ENCODE measurements at places on chromosomes 7 and 10.

DNA sequence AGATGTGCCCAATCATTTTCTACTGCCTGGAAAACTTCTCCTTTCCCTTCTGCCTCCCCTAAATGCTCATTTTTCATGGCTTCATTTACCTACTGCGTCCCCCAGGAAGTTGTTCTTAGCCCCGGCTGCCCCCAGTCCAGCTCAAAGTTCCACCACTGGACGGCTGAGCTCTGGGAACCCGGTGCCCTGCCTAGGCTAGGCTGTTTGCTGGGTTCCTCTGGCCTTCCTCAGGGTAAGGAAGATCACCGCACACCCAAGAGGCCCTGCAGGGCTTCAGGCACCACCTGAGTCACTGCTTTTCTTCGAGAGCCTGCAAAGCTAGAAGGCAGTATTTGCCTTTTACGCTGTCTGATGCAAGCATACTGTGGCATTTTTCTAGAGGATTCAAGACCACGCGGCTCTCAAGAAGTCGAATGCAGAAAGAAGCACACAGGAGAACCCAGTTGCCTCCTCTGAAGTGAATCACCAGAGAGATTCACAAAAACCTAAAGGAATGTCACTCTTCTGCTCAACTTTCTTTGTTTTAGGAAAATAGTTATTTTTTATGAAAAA lies 46.7 kb upstream of the ZMIZ1 start:
- DNase-seq, result peak; percentile 13

DNA sequence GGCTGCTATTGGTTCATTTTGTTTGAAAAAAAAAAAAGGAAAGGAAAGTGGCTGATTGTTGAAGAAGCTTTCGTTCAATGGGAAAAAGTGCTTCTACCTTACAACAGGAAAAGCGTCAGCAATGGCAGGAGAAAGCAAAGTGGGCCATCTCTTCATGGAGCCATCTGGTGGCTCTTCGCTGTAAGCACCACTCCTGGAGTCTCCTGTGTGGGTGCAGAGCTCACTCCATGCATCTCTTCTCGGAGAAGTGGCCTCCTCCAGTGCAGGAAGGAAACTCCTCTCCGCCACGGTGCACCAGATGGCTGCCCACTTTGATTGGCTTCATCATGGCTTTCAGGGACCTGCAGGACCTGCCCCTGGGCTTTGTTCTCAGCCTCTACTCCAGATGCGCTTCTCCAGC lies 250.9 kb downstream of the PTEN start:
- DNase-seq, result no peak

DNA sequence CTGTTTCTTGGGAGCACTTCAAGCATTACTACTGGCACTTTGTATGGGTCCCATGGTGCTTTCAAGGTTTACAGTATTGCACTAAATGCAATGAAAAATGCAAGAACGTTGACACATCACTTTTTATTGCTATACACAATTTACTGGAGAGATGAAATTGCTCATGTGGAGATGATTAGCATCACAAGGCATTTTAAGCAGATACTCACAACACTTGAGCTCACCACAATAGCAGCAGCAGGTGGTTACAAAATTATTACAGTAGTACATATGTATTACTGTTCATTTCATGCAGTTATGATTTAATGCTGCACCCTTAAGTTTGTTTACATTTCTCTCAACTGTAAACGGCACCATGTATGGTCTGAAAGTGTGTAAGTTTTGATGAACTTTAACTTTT lies 537.7 kb downstream of the GRM8 start:
- no peak for DNase-seq

GRCh38 chr7:7687800-7688199 lies 30.6 kb downstream of the RPA3 start:
- DNase-seq, result no peak

DNA sequence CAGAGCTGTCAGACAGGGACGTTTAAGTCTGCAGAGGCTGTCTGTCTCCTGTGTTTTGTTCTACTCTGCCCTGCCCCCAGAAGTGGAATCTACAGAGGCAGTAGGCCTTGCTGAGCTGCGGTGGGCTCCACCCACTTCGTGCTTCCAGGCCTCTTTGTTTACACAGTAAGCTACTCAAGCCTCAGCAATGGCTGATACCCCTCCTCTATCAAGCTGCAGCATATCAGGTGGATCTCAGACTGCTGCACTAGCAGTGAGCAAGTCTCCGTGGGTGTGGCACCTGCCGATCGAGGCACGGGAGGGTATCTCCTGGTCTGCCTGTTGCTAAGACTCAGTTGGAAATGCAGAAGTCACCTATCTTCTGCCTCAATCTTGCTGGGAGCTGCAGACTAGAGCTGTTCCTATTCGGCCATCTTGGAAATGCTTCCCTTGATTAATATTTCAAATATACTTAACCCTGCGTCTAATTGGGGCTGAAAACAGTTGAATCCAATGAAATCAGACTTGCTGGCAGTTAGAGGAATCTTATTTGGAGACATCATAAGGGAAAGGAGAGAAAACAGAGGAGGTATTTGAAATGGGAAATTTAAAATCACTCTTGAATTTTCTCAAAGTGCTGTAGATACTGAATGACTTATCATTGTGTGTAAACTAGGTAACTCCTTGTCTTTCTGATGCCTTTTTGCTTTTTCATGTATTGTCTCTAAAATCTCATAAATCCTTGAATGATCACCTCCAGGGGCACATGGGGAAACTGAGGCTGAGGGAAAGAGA lies 13.8 kb upstream of the CYP3A5 start:
- no peak for DNase-seq

DNA sequence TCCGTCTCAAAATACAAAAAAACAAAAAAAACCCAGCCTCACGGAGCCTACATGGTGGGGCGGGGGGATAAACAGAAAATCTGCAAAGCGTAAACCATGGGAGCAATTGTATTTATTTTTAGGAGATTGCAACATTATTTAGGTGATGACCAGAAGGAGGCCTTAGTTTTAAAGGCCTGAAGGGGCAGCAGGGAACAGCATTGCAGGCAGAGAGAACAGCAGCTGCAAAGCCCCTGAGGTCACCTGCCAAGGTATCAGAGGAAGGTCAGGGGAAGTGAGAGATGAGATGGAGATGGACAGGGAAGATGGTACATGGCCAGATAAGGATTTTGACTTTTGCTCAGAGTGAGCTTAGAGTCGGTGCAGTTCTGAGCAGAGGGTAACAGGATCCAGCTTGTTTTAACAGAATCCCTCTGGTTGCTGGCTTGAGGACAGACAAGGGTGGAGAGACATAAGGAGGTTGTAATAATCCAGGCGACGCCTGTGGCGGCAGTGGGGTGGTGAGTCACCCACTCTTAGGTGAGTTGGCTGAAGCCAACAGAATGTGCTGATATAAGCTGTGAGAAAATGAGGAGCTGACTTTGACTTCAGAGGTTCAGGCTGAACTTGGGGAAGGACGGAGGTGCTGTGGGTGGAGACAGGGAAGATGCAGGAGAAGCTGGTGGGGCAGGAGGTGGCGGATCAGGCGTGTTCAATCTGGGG lies 82.3 kb upstream of the GTF2I start:
- no peak for DNase-seq

- DNase-seq, result no peak
These were observed 123.3 kb upstream of the LAMB4 start for GRCh38 chr7:108253275-108254044.

DNA sequence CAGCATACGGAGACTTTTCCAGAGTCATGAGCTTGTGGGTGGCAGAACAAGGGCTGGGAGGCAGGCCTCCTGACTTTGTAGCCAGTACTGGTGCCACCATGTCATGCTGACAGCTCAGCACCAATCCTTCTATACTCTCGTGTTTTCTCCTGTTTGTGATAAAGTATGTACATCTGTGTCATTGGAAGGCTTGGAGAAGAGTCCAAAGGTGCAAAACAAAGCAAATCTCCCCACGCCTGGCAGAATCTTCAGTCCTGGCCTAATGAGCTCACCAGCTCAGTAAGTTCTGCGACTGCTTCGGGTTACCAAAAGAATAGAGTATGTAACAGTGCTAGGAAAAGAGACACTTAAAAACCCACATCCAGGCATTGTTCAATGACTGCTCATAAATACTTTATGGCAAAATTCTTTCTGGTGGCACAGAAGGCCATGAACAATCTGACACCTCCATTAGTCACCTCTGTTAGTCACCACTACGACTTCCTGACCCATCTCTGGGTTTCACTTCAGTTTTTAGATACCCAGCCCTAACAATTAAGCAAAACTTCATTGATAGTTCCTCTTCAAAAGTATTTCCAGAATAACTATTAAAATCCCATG lies 24.5 kb downstream of the STEAP1 start:
- DNase-seq, result no peak

GRCh38 chr7:158389514-158390425 lies 197.9 kb downstream of the PTPRN2 start:
- no peak for DNase-seq

GRCh38 chr7:87968021-87968420 lies 34.0 kb downstream of the ADAM22 start:
- DNase-seq, result no peak

DNA sequence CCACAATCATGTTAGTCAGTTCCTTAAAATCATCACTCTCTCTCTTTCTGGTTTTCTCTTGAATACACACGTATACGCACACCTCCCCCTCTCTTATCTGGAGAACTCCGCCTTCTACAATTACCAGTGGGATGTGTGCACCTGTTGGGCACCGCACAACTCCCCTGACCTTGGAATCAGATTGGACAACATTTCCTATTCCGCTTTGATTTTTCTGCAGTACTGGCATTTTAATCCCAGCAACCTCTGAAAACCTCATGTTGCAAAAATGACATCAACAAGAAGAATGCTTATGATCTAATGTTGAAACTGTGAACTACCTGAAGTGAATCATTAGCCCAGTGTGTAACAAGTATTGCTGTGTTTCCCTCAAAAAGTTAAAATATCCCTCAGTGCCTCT lies 109.6 kb downstream of the KIAA1217 start:
- DNase-seq, result no peak

- no peak for DNase-seq
These were observed 74.6 kb upstream of the KIF5B start for GRCh38 chr10:32130788-32131187.

DNA sequence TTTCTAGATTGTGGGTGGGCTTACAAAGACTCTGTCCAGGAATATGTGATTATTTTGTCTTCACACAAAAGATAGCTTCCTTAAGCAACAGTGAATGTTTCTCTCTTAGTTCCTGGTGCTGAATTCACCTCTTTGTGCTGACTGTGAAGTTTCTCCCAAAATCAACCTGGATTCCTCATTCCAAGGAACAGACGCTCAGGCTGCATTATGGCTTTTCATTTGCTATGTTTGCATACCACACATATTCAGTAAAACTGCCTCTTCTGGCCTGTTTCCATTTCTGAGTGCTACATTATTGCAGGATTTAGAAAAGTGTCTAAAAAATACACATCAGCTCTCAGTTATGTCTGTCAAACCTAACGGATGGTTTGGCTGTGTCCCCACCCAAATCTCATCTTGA lies 21.5 kb downstream of the MACROH2A2 start:
- no peak for DNase-seq

- DNase-seq, result no peak
These were observed 173.6 kb downstream of the PRKCQ start for GRCh38 chr10:6406220-6407033.

GRCh38 chr10:75230600-75231038 lies 5.1 kb downstream of the COMTD1 start:
- DNase-seq, result peak; percentile 82

- no peak for DNase-seq
These were observed 28.9 kb downstream of the PSAP start for GRCh38 chr10:71821909-71822763.

GRCh38 chr7:106425017-106425719 lies 140.4 kb upstream of the NAMPT start:
- peak; percentile 77 for DNase-seq

- no peak for DNase-seq
These were observed 2.7 kb downstream of the OPN4 start for GRCh38 chr10:86657011-86657395.

DNA sequence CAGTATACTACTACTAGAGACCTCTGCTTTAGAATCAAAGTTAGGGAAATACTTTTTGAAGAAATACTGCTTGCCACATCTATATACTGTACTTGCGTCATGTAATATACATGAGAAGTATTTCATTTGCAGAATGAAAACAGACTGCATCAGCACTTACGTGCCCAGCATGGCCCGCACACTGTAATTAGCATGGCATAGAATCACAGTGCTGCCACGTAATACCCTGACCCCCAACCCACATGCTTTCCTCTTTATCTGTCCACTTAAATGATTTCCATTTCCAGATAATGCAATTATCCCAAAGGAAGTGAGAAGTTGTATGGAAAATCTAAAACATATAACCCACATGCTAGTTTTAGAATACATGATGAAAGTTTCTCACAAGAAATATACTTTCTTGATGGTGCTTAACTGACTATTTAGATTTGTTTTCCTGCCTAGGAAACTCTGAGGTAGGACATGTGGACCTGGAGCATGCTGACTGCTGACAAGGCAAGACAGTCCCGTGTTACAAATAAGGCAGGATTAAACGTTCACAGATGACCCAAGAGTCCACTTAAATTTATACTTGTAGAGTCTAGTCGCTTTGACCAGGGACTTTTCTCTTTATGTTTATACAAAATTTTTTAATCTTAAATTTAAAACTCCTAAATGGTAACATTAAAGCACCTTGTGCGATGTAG lies 12.6 kb downstream of the USP6NL start:
- no peak for DNase-seq

DNA sequence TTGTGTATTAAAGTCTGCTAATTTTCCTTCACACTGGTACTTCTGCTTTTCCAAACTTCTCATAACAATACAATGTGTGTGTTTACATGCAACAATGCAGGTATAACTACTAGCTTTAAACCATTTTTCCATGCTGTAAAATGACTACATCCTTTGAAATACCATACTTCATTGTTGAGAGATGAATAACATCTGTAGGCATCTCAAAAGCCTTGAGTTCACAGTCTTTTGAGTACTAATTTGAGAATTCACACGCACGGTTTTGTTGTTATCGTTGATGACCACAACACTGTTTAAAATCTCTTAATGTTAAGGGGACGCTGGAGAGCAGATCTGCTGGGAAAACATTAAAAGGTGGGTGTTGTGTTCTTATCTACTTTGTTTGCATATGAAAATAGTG lies 37.4 kb downstream of the SEMA3A start:
- no peak for DNase-seq

DNA sequence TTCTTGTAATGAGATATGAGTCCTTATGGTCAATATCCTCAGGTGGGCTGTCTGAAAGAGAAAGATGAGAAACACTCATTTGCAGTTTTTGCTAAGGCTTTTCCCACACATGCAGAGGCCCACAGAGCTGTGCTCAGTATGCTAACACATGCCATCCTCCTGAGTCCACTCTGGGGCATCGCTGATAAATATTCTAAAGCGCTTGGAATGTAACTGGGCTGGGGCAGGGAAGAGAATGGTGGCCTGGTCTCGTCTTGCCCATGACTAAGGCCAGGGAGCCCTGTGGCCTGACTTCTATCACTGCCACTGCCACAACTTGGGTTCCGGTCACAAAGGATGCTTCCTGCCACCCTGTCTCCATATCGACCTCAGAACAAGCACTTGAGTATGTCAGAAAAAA lies 199.7 kb upstream of the FRMD4A start:
- DNase-seq, result no peak

DNA sequence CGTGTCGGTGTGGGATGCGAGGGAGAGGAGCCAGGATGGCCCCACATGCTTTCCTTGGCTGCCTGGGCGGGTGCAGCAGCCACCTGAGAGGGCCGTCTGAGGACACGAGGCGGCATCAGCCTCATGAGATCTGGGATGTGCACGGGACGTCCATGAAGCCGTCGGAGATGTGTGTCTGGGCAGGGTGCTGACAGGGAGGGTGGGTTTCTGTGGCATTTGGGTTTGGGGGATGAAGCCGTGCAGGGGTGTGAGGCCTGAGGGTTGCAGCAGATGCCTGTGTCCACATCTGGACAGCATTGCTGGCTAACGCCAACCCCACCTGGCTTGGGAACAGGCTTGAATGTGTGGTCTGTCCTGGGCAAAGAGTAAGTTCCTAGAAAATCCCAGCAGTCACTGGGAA lies 179.5 kb downstream of the DNAJB6 start:
- peak; percentile 9 for DNase-seq
